ENCODE measurements at places on chromosomes 1 and 21.

DNA sequence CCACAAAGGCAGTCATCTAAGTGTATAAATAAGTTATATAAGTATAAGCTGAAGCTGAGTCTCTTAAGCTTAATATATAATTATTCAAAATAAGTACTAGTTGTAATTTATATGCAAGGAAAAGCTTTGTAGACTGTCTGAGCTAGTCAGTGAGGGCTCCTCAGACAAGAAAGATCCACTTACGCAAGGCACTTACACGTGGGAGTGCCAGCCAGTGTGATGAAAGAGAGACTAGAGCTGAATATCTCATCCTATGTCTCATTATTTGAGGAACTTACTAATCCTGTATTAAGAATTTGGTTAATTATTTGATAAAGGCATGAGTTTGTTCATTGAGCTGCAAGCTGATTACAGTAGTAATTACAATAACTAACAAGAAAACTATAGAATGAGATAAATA, 146.9 kb downstream of the PDE4B start:
- no peak for DNase-seq

DNA sequence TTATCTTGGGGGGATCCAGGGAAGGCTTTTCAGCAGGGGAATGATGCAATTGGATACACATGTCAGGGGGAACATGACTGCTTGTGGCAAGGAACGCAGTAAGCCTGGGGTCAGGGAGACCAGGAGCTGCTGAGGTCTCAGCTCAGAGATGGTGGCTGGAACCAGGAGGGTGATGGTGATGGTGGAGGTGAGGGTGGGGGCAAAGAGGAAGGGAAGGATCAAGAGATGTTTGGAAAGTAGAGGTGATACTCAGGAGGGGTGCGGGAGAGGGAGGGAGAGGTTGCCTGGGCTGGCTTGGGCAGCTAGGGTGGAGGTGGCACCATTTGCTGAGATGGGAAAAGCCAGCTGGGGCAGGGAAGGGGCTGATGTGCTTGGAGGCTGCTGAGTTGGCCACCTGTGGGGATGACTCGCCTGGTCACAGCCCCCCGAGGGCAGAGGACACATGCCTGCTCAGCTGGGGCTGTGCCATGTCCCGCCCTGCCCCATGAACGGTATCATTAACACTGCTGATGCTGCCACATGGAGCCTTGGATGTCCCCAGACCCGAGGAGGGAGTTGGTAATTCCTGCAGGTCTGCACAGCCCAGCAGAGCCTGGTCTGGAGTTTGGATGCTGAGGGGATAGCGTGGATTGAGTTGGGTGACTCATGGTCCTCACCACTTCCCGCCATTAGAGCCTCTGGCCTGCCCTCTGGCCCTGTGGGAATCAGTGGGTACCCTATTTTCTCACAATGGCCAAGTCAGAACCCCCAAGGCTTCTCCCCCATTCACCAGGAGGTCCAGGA, 6.3 kb upstream of the PADI1 start:
- no peak for DNase-seq

- DNase-seq, result peak; percentile 73
Measured at GRCh38 chr1:179369751-179370341, 4.1 kb downstream of the AXDND1 start.

- DNase-seq, result no peak
Measured at GRCh38 chr1:217097819-217098218, 374.6 kb upstream of the ESRRG start.

DNA sequence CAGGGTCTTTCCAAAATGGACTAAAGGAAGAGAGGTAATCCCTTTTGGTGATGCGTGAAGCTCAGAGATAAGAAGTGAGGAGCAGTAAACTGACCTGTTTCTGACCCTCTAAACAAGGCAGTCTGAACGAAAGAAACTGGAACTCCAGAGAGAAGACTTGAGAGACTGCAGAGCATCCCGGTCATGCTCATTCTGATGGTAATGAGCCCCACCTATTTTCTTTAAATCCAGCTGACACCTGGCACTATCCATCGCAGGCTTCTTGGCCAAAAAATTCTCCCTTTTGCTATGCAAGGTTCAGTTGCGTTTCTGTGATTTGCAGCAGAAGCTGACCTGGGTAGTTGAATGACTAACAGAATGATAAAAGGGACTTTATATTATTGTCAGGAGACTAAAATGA, 105.9 kb upstream of the KCNK2 start:
- DNase-seq, result no peak

- DNase-seq, result no peak
Measured at GRCh38 chr1:179779645-179780272, 36.7 kb downstream of the FAM163A start.

GRCh38 chr1:27122652-27123051, 32.3 kb downstream of the SLC9A1 start:
- DNase-seq, result no peak

GRCh38 chr1:44831516-44831915, 11.5 kb downstream of the PTCH2 start:
- DNase-seq, result no peak

DNA sequence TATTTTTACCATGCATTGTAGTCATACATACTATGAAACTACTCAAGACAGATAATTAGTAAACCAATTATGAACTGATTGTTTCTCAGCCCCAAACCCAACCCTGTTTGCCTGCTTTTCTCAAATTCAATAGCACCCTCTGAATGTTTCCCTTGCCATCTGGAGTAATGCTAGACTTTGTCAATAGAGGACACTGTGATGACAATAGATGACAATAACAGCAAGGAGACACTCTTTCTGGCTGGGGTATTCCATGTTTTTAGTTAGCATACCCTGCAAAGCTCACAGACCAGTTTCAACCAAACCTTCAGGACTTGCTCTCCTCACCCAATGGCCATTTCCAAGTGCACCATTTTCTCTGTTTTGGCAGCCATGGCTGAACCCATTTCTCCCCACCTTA, 108.5 kb upstream of the LRRC7 start:
- no peak for DNase-seq

DNA sequence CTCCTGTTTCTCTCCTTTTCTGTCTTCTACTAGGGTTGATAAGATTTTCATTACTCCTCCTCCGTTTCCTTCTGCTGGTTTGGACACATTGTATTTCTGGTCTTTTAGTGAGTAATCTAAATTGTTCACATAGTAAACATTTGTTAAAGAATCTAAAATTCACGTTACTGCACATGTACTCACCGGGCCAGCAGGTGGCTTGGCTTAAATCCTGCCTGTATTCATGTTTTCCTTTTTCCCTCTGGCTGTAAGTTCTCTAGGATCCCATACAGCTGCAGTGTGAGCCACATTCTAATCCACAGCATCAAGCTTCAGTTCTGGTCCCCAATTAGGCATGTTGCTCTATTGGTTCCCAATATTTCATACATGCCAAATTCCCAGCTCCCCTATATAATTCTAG, 958.3 kb downstream of the ADGRL2 start:
- no peak for DNase-seq
